ENCODE measurements at places on chromosomes 6 and 20.
A peak's percentile ranks its signal among the peaks of the same experiment; 100 is the strongest.

- no peak for DNase-seq
Observed at GRCh38 chr6:167811040-167811439, 15.7 kb upstream of the AFDN start.

GRCh38 chr6:165662041-165662748 lies 846 bp downstream of the PDE10A start:
- DNase-seq: no peak

- DNase-seq: no peak
Observed at GRCh38 chr6:160259598-160259997, 977 bp upstream of the SLC22A2 start.

DNA sequence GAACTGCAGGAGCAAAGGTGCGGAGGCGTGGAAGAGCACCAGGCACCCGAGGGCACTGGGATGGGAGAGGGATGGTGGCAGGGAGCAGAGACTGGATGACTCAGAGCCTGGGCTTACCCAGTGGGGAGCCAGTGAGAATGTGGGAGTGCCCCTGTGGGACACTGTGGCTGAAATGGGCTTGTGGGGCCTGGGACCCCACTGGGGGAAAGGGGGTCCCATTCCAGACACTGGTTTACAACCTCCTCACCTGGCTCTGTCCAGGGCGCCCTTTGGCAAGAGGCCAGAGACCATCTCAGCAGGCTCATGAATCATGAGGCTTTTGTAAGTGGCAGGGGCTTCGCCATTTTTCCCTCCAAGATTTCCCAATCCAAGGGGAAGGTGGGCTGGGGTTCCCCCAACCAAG lies 124.0 kb upstream of the MAFB start:
- no peak for DNase-seq

- DNase-seq: no peak
Observed at GRCh38 chr20:30288346-30288745, 969.1 kb upstream of the DEFB115 start.

- DNase-seq: no peak
Observed at GRCh38 chr6:31822036-31822821, 5.3 kb upstream of the HSPA1B start.

GRCh38 chr6:145904391-145904790 lies 59.8 kb downstream of the SHPRH start:
- no peak for DNase-seq

DNA sequence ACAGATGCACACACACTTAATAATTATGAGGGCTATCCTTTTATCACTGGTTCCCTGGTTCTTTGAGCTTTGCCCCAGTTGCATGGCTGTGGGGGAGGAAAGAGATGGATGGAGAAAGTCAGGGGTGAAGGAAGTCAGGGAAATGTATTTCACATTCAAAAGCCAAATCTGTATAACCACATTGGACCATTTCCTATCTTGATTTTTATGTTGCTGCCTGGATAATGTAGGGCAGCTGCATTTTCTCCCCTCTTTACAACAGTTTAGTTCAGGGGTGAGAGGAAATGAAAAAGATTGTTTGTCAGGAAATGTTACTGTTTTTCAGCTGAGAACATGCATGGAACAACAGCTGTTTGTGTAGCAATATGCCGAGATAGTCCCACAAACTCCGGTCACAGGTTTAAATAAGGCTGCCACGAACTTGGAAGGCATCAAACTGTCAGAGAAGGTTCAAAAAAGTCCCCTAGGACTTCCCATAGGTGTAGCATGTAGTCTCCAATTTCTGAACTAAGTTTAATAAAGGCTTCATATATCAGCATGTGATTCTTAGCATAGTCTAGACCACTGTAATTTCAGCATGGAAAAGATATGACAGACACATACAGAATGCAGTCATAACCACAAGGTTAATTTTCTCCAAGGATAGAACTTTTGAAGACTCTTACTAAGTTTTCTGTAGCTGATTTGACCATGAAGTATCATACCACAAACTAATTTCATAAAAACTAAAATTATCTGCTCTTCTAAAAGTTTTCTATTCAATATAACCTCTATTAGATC lies 82.1 kb upstream of the COL21A1 start:
- DNase-seq: no peak

- no peak for DNase-seq
Observed at GRCh38 chr6:21193790-21194475, 399.6 kb upstream of the SOX4 start.

DNA sequence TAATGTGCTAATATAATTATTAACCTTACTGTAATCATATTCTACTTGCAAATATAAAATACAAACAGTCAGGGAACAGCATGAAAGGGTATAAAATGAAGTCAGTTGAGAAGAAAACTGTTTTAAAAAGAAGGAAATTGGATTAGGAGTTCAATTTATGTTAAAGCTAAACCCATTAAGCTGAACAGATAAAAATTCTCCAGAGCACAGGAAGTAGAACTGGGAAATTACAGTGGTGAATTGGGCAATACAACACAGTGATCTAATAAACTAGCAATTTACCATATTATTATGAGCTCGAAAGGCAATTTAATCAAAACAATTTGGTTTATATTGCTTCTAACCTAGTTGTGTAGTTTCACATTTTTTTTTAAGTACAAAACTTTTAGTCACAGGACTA lies 407.4 kb upstream of the RGS17 start:
- peak; percentile 13 for DNase-seq

GRCh38 chr20:50501972-50502745 lies 8.0 kb upstream of the PTPN1 start:
- no peak for DNase-seq

- no peak for DNase-seq
Observed at GRCh38 chr6:102356170-102356569, 962.7 kb downstream of the GRIK2 start.

GRCh38 chr6:52176550-52176949 lies 9.6 kb upstream of the IL17A start:
- DNase-seq: no peak

- no peak for DNase-seq
Observed at GRCh38 chr6:83891586-83891985, 32.1 kb downstream of the CYB5R4 start.

DNA sequence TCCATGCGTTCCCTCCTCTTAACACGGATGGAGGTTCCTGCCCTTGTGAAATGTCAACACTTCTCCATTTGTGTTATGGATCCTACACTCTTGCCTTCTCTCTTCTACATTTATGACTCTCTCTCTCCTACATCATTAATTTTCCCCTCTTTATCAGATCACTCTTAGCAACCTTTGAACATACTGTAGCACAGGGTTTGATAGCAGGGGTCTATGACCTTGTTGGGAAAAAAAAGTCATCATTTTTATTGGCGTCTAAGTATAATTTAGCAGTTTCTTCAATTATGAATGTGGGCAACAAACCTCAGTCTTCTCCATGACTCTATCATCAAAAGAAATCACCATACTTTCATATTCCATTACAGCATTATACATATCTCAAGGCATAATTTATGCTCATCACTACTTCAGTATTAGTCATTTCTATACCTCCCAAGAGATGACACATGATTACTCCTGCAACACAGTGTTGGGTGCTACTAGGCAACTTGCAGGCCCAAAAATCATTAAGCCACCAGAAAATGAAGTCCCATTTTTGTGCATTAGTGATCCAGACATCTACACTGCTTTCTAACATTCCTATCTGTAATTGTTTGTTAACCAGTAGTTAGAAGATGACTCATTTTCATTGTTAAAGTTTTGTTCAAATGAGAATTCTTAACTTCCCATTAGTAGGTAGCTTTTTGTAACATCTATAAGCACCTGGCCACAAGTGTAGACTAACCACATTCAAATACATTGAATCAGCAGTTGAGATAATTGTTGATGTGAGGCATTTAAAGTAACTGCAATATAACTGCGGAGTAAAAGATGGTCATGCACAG lies 9.5 kb downstream of the CYP39A1 start:
- no peak for DNase-seq

DNA sequence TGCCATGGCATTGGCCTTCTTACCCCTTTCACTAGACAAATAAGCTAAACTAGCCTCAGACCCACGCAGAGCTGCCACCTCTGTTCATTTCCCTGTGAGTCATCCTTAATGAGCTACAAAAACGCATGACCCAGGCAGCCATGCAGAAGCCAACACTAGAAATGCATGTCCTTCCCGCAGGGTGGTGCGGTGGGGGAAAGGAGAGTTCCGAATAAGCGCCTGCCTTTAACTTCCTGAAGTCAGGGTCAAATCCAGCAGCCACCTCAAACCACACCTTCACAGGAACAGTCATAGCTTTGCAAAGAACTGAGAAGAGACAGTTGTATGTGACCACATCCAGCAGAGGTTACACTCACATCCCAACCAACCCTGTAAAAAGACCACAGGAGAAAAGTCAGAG lies 40.4 kb downstream of the IRF4 start:
- no peak for DNase-seq

DNA sequence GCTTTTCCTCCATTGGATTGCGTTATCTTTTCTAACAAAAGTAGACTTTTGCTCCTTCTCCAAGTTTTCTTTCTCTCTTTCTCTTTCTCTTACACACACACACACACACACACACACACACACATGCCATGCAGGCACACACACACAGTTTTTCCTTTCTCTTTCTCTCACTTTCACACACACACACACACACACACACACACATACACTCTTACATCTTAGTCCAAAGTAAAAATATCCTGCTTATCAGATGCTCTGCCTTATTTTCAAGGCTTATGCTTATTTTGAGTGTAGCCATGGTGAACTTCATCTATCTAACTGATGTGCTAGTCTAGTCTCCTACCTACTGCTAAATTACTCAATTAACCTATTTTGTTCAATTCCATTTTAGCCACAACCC lies 34.4 kb upstream of the RAB23 start:
- DNase-seq: no peak

DNA sequence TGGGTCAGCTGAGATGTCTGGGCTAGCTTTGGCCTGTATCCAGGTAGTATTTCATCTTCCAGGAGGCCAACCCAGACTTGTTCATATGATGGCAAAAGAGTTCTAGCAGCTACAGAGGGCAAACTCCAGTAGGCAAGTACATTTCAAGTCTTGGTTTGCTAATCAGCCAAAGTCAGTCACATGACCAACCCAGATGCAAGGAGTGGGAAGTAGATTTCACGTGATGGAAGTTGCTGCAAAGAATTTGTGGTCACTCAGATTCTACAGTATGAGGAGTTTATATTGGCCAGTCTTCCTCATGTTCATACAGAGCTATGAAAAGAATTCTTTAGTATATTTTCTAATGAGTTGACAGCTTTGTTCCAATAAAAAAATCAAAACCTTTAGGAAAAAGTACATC lies 101.8 kb downstream of the PHACTR1 start:
- no peak for DNase-seq

- DNase-seq: peak; percentile 20
Observed at GRCh38 chr6:73024598-73024997, 200.7 kb downstream of the KHDC1L start.

DNA sequence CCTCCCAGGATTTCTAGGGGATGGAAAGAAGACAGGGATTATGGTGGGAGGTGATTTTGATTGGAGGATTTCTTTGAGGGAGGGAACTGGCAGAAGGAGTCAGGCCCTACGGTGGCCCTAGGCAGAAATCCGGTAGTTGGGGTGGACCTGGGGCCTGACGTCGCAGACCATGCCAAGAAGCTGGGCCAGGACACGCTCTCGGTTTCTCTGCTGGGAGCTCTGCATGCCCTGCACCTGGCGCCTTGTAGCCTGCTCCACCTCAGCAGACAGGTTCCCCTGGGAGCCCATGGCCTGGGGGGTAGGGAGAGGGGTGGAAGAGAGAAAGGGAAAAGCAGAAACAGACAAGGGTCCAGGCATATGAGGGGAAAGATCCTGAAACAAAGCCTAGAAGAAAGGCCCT lies 1.1 kb downstream of the ATP6V1G2 start:
- no peak for DNase-seq

- no peak for DNase-seq
Observed at GRCh38 chr6:79431537-79431933, 105.7 kb downstream of the LCA5 start.

DNA sequence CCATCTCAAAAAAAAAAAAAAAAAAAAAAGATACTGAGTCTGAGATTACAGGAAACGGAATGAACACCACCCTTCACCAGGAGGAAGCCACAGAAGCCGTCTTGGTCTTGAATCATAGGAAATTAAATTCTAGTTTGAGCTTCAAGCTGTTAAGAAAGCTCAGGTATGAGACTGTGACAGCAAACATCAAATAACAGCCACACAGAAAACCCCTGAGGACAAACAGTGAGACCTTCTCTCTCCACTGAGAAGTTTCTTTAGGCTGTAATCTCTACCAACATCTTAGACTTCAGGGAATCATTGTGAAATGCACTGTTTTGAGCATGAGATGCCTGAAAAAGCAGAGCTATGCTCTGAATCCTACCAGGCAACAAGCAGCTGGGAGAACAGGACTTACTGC lies 30.8 kb downstream of the PDE10A start:
- no peak for DNase-seq

DNA sequence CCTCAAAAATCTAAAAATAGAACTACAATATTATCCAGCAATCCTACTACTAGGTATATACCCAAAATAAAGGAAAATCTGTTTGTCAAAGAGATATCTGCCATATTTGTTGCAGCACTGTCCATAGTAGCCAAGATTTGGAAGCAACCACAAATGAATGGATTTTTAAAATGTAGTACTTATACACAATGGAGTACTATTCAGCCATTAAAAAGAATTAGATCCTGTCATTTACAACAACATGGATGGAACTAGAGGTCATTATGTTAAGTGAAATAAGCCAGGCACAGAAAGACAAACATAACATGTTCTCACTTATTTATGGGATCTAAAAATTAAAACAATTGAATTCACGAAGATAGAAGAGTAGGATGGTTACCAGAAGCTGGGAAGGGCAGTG lies 135.7 kb upstream of the CCDC28A start:
- no peak for DNase-seq

DNA sequence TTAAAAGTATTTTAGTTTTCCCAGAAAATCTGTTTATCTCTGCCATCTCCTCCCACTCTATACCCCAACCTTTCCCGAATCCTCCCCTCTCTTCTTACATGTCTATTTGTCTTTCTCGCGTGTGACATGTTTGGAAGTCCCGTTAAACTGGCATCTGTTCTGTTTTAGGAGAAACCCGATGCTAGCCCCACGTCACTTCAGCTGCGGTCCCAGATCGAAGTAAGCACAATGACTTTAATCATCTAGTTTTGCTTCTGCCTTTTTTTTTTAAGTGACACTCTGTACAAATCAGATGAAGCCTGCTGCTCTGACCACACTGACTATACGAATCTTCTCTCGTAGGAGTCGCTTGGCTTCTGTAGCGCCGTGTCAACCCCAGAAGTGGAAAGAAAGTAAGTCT lies 97.4 kb downstream of the SASH1 start:
- DNase-seq: no peak
